ENCODE measurements at places on chromosomes 7 and 10.

DNA sequence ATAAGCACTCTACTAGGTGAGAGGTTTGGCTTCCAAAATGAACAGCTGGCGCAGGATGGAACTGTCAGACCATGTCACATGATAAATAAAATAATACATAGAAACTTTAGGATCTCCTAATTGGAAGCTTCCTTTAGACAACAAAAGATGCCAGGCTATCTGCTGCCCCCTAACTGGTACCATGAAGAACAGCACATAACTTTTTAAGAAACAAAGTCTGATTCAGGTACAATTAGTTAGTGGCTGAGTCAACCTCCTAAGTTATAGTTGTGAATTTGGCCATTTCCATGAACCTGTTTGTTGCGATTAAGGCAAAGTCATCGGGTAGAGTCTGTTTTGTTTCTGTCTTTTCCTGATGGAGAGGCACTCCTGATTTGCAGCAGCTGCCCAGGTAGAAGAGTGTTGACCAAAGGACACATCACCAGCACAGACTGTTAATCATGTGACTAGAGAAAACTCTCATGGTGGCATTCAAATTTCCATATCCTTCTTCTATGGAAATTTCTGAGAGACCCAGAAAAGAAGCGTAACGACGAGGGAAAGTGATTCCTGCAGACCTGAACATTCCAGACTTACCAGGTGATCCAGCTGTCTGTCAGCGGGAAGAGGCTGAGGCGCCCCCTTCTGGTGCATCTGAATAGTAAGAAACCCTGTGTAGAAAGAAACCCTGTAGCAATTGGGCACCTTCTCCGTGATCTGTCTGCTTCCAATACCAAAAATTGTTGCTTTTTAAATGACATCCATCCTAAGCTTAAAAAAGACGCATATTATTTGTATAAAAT is 8.6 kb upstream of the INHBA start:
- no peak for DNase-seq

GRCh38 chr10:68106656-68107055 is 2.6 kb upstream of the MYPN start:
- no peak for DNase-seq

- DNase-seq: no peak
These were observed 90.4 kb upstream of the FAM171A1 start for GRCh38 chr10:15461353-15462108.

- no peak for DNase-seq
These were observed 723 bp downstream of the PNLIPRP2 start for GRCh38 chr10:116621476-116621875.
